Urinary bladder (tissue), 4 donors: ENCODE measurements at places on chromosomes 11 and 22. TPM values are rescaled to one million over a fixed set of nuclear protein-coding genes. Genes with fewer than 3 reads are reported as not detected.

DNA sequence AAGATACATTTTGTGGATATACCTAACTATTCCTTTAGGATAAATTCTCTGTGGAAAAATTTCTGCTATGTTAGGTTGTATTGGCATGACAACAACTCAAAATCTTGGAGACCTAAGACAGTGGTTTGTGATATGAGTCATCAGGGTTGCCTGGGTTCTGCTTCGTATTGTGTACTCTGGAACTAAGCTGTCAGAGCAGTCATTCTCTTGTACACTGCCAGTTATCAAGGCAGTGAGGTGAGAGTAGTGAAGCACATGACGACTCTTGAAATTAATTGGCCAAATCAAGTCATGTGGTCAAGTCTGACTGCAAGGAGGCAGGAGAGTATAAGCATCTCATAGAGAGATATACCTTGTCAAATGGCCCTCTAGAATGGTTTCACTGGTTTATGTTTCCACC, 104.4 kb downstream of the FANCF start:
- DNase-seq = no peak

- no peak for DNase-seq
These were observed 11.6 kb downstream of the DEPDC7 start for GRCh38 chr11:33027233-33027632.

- DNase-seq = no peak
These were observed 350.1 kb downstream of the CASP12 start for GRCh38 chr11:104547996-104548661.

DNA sequence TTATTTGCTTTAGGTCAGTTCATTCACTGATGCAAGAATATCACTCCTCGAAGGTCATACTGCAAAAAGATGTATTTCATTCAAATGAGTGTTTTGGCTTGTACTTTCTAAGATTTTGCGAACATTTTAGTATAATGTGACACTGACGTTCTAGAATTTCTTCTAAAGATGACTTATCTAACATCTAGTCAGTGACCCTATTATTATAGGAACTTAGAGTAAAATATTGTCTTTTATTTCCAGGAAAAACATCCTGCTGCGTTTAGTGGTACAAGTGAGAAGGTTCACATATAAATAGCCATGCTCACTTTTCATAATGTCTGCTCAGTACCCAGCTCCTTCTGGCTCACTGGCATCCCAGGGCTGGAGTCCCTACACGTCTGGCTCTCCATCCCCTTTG, at the start of gene OR52M1:
Gene OR52M1 (plus strand): TSS at position 301 of the 400 bp plus-strand sequence. CDS start 0 bp downstream, at position 301.
- DNase-seq = no peak

PGA3 gene
- 1.3 TPM for total RNA-seq

- no peak for DNase-seq
These were observed 110.0 kb upstream of the GAL start for GRCh38 chr11:68574308-68574707.

OR8G1 gene
- total RNA-seq = not detected

PMM1 gene
- 8.8 TPM for total RNA-seq

TEAD1 gene
- total RNA-seq = 136 TPM

DNA sequence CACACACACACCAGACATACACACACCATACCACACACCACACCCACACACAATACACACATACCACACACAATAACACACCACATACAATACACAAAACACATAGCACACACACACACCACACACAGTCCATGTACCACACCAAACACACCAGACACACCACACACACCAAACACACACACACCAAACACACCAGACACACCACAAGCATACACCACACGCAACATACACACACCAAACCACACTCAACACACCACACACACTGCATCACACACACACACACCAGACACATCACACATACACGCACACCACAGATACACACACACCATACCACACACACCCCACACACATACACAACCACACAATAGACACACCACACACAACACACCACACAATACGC, 54.8 kb downstream of the IGSF9B start:
- DNase-seq = no peak

DNA sequence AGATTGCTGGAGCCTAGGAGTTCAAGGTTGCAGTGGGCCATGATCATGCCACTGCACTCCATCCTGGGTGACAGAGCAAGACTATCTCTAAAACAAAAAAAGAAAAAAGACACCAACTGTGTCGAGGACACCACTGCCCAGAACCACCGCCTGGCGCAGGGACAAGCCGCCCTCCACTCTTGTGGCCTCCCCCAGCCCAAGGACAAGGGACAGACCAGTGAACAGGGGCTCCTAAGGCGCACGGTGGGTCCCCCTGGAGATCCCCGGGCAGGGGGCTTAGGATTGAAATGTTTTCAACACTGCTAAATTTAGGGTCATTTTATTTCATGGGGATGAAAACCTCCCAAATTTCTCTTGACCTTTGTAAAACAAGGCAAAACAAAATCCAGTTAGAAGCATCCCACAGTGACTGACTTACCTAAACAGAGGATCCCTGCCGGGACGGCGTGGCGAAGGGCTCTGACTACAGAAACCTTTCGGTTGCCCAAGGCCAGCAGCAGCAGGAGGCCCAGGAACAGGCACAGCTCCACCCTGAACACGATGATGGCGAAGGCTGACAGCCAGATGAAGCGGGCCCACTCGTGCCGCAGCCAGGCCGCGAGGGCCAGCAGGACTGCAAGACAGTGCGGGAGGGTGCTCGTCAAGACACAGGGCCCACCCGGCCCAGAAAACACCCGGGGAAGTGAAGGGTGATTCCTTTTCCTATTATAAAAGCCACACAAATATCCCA, 8.6 kb downstream of the ALG12 start:
- no peak for DNase-seq

DNA sequence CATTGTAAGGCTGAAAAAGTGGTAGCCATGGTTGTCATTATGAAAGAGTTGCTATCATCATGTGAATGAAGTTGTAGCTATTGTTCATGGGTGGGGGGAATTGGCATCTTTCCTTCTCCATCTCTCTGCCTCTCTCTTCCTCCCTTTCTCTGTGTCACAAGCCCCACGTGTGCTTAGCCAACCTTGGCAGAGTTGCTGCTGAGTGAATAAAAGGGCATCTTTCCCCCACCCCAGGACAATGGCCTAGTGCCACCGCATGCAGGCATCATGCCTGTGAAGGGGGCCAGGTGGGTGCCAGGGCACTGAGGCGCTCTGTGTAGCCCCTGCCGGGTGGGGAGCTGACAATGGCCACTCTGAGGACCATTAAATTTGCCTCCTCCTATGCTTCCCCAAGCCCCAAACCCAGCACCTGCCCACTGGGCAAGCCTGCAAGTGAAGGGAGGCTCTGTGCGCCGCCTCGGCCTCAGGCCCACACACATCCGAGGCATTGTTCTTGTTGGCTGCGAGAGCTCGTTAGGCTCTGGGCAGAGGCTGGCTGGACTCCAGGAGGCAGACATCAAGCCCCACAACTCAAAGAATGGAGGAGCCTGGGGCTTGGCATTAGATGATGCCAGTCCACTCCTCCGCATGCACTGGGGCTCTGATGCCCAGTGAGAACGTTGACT, 103.9 kb downstream of the SEZ6L start:
- no peak for DNase-seq

GRCh38 chr11:911890-912219, 1.2 kb upstream of the CHID1 start:
- DNase-seq = no peak

GRCh38 chr11:100932474-100933100, 197.0 kb downstream of the PGR start:
- no peak for DNase-seq
